Amygdala (tissue), 56 donors: ENCODE measurements at places on chromosomes 6 and 20.

- no peak for DNase-seq
These were observed 266.0 kb upstream of the STXBP5 start for GRCh38 chr6:146938266-146938665.

DNA sequence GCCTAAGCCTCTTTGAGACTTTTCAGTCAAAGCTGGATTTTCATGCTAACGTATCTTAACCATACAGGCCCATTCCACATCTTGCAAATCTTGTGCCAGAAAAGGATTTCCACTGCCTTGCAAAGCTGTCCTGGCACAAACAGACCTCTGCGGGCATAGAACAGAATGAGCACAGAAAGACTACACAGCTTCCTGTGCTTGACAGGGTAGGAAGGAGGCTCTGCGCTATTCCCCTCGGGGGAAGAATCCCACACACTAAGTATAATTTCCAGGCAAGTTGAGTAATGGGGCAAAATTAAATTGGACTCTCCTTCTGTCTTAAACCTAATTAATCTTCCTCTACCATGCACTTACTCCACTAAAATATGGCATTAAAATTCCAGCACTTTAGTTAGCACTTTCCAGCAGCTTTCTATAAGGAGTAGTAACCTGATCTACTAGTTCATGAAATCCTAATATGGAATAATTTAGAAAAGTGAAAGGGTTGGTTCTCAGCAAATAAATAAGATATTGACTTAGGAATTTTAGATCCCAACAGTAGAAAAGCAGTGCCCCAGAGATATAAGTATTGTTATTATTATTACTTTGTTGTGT, 532.1 kb upstream of the JAG1 start:
- no peak for DNase-seq

DNA sequence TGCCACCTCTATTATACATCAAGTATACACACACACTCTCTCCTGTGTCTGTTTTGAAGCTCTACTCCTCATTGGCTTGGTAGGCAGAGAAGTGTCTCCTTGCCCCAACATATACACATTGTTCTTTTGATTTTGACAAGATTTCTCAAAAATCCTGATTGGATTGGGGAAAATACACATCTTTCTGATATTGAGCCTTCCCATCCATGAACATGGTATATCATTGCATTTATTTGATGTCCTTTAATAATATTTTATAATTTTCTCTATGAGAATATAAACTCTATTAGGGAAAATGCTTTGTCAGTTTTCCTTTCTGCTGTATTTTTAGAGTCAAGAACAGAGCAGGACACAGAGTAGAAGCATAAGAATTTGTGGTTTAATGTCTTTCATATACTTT, 7.2 kb downstream of the TTLL9 start:
- no peak for DNase-seq

DNA sequence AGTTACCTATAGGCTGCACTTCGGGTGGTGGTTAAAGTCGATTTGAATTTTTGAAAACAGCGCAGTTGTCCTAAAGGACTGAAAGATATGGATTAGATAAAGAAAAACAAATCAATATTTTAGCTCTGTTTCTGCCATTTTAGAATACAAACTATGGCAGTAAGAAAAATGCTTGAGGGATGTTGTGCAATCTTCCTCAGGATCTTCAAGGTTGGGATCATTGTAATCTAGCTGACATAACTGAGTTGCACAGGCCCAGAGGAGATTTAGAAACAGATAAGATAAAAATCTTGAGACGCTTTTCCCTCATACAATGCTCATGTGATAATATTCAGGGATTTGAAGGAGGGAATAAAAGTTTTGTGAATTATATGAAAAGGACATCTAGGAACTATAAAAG, 926 bp downstream of the PEX3 start:
- DNase-seq: no peak

DNA sequence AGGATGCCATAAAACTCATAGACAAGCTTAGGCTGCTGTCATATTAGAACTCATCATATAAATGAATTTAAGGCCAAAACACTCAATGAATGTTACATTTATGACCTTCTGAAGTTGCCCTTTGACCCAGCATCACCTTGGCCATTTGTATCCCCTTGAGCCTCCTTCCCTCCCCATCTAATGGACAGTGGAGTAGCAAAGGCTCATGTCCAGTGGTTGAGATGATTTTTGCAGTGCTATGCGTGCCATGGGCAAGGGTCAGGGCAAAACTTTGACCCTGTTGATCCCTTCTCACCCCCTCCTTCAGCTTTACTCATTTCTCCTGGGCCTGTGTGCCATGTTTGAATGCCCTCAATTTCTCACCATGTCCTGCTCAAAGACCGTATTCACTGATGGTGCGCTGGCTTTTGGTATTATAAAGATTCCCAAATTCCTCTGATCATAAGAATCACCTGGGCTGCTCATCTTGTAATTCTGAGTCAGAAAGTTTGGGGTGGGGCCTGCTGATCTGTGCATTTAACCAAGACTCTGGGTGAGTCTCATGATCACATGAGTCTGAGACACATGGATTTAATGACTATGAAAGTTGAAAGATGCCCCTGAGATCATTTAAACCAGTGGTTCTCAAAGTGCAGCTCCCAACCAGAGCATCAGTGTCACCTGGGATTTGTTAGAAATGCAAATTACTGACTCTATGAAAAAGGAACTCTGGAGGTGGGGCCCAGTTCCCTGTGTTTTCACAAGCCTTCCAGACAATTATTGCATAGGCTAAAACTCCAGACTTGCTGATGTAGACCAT, 57.5 kb upstream of the IL20RA start:
- DNase-seq: no peak

DNA sequence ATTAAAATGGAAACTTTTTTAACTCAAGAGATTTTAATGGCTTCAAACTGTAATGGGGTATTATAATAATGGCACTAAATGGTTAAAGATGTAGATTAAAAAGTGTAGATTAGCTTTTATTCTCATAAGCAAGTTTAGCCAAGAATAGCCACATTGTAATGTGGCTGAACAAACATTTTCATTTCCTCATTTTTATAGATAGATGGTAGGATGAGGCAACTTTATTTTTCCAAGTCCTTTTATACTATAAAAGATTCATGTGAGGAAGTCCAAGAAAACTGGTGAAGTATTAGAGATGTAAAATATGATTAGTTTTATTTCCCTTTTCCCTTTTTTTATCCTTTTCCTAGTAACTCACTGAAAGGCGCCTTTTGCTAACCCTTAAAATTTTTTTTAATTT, 88.8 kb downstream of the ATRN start:
- no peak for DNase-seq

DNA sequence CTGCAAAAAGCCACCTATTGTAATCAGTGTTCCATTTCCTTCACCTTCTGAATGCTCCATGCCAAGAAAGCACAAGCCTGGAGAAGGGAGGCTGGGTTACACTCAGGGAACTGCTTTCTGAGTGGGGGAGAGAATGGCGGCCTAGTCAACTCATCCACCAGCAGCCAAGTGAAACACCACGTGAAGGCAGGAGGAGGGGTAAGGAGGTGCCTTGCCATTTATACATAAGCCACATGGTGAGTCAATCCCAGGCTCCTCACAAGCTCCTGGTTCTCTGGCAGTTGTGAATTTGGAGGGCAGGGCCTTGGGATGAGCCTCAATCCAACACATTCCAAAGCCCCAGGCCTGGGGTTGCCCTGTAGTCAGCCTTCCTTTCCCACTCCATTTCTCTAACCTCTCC, 149.4 kb downstream of the CD24 start:
- no peak for DNase-seq

GRCh38 chr20:1094751-1095150, 23.7 kb upstream of the PSMF1 start:
- DNase-seq: no peak

GRCh38 chr20:38931984-38932383, 5.8 kb downstream of the FAM83D start:
- no peak for DNase-seq

GRCh38 chr20:10219993-10220750, 1.5 kb downstream of the SNAP25 start:
- DNase-seq: no peak

DNA sequence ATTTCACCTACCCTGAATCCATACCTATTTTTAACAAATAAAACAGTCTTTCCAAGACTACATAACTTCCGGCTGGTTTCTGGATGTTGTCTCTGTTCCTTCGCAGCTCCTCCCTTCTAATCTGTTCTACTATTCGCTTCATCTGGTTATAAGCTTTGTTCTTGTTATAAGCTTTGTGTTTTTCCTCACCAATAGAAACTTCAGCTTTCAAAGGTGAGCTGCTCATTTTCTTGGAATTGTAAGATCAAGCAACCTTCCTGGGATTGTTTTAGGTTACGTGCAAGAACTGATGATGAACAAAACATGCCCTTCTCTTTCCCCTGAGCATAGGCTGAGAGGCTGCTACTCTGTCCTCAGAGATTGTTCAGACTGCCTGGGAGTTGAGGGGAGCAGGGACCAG, 2.1 kb downstream of the GFOD1 start:
- no peak for DNase-seq

- no peak for DNase-seq
These were observed 156.1 kb upstream of the SALL4 start for GRCh38 chr20:51958099-51959065.

- DNase-seq: no peak
These were observed 10.0 kb upstream of the LATS1 start for GRCh38 chr6:149727793-149728498.

GRCh38 chr6:22667855-22668254, 98.5 kb downstream of the HDGFL1 start:
- no peak for DNase-seq
